ENCODE measurements at places on chromosomes 13 and 19.
A peak's percentile ranks its signal among the peaks of the same experiment; 100 is the strongest.

DNA sequence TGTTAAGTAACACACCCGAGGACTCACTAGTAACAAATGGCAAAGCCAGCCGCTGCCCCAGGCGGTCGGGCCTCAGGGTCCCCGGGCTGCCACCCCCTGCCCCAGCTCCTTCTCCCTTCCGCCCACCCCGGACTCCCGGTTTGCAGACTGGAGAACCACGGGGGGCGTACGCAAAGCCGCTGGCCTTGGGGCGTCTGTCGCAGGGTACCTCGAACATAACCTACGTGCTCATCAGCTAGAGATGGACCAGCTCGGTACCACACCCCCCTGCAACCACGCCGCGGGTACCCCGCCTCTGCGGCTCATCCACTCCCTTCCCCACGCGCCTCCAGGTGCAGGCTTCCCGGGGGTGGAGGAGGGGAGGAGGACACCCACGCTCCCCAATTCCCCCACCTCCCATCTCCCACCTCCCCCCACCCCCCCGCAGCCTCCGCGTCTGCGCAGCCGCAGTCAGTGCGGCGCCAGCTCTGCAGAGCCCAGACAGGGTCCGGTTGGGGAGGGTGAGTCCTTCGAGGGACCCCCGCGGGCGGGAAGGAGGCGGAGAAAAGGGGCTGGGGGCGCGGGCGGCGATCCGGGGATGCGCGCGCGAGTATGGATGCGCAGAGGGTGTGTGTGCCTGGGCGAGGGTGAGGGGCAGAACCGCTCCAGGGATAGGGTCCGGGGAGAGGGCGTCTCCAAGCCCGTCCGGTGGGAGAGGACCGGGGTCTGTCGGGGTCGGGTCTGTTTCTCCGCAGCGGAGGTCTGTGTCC, at the start of gene SMIM17:
TSS of gene SMIM17 (plus strand) at position 449 of the 749 bp plus-strand sequence. CDS start 2,509 bp downstream, outside the sequence.
- no peaks in the 10 kb centered on the region for H3K4me1 ChIP-seq
- no peak within 1 kb of the TSS for H3K27ac ChIP-seq
- no peak within 1 kb of the TSS for H3K4me3 ChIP-seq
- no peak for DNase-seq
- peaks cover 26% of the 10 kb centered on the region for H3K36me3 ChIP-seq

DNA sequence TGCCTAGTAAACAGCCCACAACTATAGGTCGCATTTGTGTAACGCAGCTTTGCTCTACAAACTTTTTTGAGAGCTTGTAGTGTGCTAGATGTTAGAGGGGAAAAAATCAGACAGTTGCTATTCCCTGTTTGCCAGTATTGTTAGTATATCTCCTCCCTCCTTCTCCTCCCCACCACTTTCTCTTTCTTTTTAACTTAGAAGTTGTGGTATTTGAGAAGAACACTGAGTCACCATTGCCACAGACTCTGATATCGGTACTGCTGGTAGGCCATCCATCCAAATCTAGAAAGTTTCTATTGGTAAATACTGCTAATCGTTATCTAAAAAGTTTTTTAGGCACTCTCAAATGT, 666 bp downstream of the POMP start:
- no peaks in the 10 kb centered on the region for H3K27me3 ChIP-seq
- DNase-seq = no peak
- peak overlapping the region; percentile 98 for H3K27ac ChIP-seq
- peaks cover 46% of the 10 kb centered on the region for H3K36me3 ChIP-seq
- H3K4me3 ChIP-seq = peak overlapping the region; percentile 87

DNA sequence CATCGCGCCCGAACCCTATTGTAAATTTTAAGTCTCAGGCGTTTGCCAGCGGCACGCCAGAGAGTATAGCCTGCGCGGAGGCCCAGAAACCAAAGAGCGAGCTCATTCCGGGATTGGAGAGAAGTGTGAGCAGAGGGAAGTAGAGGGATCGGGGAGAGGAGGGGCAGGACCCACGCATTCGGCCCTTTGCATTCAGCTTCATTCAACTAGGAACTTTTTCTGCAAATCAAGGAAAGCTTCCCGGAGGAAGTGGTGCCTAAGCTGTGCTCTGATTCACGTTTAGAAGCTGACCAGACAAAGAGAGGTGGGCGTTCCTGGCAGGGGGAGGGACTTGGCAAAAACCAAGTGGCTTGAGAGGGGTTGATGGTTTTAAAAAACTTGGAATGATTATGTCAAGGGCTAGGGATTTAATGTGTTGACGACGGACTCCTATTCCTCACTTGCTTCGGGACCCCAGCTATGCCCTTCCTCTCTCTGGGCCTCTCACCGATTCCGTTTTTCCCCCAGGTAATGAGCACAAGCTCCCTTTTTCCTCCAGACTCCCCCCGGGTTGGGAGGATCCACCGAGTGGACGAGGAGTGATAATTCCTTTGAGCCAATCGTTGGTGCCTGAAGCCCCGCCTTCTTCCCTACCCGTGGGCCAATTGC, 811 bp upstream of the PRMT1 start:
- no peaks in the 10 kb centered on the region for H3K27me3 ChIP-seq
- H3K36me3 ChIP-seq = peaks cover 26% of the 10 kb centered on the region
- peak overlapping the region; percentile 98 for H3K4me3 ChIP-seq
- peak overlapping the region; percentile 95 for H3K27ac ChIP-seq
- no peak for DNase-seq
- H3K4me1 ChIP-seq = peaks cover 52% of the 10 kb centered on the region

DNA sequence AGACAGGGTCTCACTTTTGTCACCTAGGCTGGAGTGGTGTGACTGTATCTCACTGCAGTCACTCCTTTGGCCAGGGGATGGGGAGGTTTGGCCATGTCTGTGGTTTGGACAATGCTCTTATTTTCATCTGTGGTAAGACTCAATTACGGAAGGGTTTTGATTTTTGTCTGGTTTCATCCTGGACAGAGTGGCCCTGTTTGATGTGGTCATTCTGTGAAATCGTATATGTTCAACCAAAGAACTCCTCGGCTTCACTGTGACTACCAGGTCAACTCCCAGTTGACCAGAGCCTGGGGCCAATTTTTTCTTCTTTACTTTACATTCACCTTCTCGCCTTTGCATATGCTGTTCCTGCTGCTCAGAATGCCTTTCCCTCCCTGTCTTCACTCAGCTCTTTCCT, 6.8 kb upstream of the CCDC124 start:
- no peak overlapping the region for H3K27ac ChIP-seq
- H3K36me3 ChIP-seq = no peaks in the 10 kb centered on the region
- no peak for DNase-seq
- H3K4me1 ChIP-seq = peaks cover 3% of the 10 kb centered on the region
- H3K4me3 ChIP-seq = no peak overlapping the region

DNA sequence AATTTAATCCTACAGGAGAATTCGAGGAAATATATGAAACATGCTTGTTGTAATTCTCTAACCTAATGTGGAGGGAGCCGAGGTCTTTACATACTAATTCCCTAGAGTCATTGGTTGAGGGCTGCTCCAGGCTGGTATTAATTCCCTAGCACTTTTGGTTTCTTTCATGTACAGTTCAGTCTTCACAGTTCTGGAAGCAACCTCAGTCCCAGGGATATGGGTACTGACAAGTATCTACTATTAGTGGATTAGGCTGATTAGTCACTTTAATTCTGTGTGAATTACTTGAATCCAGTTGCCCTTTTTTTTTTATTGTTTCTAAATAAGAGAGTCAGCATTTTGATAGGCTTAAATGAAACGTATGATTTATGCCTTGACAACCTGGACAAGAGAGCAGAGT, 172.3 kb upstream of the HTR2A start:
- peaks cover 14% of the 10 kb centered on the region for H3K27me3 ChIP-seq
- H3K36me3 ChIP-seq = no peaks in the 10 kb centered on the region
- no peak for DNase-seq

DNA sequence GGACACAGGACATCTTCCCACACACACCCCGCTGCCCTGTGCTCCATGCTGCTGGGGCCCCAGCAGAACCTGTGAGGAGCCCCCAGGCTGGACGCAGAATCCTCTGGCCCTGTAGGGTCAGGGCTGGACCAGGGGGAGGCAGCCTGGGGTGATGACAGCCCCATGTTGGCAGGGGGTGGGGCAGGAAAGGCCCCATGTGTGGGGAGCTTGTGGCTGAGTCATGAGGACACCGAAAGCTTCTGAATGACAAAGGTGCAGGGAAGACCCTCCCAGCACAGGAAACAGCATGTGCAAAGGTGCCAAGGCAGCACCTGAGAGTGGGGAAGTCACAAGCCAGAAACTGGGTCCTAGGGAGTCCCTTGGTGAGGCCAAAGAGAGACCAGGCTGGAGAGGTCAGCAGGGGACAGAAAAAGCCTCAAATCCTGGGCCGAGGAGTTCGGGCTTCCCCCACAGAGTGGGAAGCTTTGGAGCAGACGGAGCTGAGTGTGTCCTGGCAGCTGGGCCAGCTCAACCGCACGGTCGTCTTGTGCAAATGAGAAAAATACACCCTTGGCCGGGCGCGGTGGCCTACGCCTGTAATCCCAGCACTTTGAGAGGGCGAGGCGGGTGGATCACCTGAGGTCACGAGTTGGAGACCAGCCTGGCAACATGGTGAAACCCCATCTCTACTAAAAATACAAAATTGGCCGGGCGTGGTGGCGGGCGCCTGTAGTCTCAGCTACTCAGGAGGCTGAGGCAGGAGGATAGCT, 17.5 kb downstream of the ATP8B3 start:
- peaks cover 12% of the 10 kb centered on the region for H3K27me3 ChIP-seq
- no peak for DNase-seq
- peaks cover 2% of the 10 kb centered on the region for H3K4me1 ChIP-seq
- H3K4me3 ChIP-seq = no peak overlapping the region
- no peaks in the 10 kb centered on the region for H3K36me3 ChIP-seq

DNA sequence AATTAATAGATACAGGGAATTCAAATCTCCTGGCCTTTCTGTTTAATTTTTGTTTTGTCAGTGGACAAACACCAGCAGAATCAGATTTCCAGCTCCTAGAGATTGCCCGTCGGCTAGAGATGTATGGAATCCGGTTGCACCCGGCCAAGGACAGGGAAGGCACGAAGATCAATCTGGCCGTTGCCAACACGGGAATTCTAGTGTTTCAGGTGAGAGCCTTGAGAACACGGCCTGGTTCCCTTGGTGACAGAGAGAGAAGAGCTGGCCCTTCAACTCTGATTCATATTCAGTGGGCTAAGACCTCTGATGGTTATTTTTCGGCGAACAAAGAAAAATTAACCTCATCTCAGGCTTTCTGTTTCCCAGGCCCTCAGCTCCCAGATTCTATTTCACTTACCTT, 191.3 kb downstream of the STK24 start:
- H3K4me3 ChIP-seq = no peak overlapping the region
- peaks cover 10% of the 10 kb centered on the region for H3K27me3 ChIP-seq
- no peak for DNase-seq
- no peaks in the 10 kb centered on the region for H3K4me1 ChIP-seq
- H3K36me3 ChIP-seq = no peaks in the 10 kb centered on the region

DNA sequence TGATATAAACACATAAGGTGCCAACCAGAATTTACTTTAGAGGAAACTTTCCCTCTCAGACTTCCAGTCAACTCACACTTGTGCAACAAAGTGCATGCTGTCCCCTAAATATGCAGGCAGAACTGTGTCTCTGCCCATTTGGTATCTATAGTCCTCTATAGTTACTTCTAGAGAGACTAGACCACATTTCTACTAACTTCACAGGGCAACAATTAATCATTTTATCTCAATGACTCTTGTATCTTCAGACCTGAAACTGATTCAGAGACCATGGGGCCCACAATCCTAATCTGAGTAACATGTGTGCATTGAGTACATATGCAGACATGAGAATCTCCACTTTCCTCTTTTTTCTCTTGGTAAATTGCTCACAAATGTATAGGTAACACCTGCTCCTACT, 158.1 kb downstream of the ZNF486 start:
- H3K27ac ChIP-seq = no peak overlapping the region
- no peaks in the 10 kb centered on the region for H3K36me3 ChIP-seq
- no peak for DNase-seq
- H3K4me3 ChIP-seq = no peak overlapping the region
- no peaks in the 10 kb centered on the region for H3K27me3 ChIP-seq

DNA sequence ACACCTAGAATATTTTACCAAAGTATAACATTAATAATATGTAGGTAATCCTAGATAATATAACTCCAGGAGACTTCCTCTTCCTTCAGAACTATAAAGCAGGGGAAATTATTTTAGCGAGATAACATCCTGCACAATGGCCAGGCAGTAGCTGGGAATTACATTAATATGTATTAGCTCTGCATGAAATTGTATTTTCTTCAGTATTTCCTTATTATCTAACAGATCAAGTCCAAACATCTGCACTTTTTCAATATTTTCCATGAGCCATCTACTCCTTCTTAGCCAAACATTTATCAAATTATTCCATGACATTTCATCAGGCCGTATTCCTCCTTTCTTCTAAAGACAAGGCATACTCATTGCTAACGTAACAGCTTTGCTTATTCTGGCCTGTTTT, 98.8 kb upstream of the PCDH9 start:
- no peaks in the 10 kb centered on the region for H3K27me3 ChIP-seq
- H3K4me3 ChIP-seq = no peak overlapping the region
- H3K4me1 ChIP-seq = no peaks in the 10 kb centered on the region
- no peak overlapping the region for H3K27ac ChIP-seq
- DNase-seq = no peak

DNA sequence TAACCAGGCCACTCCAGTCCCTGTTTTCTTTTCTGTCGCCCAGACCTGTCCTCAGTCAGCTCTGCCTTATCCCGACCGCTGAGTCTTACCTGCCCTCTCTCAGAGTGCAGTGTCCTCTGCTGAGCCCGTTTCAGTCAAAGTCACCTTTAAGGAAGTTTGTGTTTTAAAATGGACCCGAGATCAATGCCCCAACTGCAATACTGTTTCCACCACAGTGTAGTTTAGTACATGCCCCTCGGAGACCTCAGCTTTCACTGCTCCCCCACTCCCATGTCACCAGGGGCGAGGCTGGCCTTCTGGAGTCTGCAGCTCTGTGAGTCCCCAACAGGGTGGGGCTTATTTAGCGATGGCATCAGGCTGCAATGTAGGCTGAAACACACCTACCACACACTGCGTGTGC, 248.4 kb upstream of the TSHZ3 start:
- DNase-seq = no peak
- H3K4me1 ChIP-seq = no peaks in the 10 kb centered on the region
- H3K4me3 ChIP-seq = no peak overlapping the region

- H3K27ac ChIP-seq = no peak overlapping the region
- H3K27me3 ChIP-seq = no peaks in the 10 kb centered on the region
- H3K4me1 ChIP-seq = peaks cover 4% of the 10 kb centered on the region
- DNase-seq = no peak
Measured at GRCh38 chr19:49786376-49786820, 19.6 kb downstream of the AP2A1 start.

GRCh38 chr13:106112191-106112590, 423.3 kb downstream of the EFNB2 start:
- no peak overlapping the region for H3K4me3 ChIP-seq
- H3K27ac ChIP-seq = no peak overlapping the region
- H3K36me3 ChIP-seq = no peaks in the 10 kb centered on the region
- H3K4me1 ChIP-seq = no peaks in the 10 kb centered on the region
- DNase-seq = no peak
- peaks cover 2% of the 10 kb centered on the region for H3K27me3 ChIP-seq

Measured in activated naive CD8-positive, alpha-beta T cell treated with anti-CD3 and anti-CD28 coated beads, Interleukin-2, amount 50 U/mL, for 24 hours (primary cell).